Spleen (tissue), 13 donors: ENCODE measurements at places on chromosomes 6 and 20.
A peak's percentile ranks its signal among the peaks of the same experiment; 100 is the strongest.

GRCh38 chr6:141199074-141199473 lies 933.7 kb upstream of the GJE1 start:
- no peak for DNase-seq

DNA sequence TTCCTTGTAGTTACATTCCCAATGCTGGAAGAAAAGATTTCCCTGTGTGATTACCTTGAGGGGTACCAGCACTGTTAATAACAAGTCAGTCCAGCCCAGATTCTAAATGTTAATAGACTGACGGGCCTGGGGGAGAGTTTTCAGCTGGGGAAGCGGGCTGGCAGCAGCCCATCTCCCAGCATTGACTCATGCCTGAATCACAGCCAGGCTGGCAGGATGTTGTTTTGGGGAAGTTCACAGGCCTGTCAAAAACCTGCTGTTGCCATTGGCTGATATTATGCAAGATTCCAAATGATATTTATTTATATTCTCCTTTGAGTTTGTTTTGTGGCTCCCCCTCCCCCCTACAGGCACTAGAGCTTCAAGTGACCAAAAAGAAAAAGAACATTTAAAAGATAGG lies 213.9 kb upstream of the CNR1 start:
- peak; percentile 66 for DNase-seq

GRCh38 chr6:27287751-27288135 lies 24.3 kb downstream of the POM121L2 start:
- DNase-seq = no peak

DNA sequence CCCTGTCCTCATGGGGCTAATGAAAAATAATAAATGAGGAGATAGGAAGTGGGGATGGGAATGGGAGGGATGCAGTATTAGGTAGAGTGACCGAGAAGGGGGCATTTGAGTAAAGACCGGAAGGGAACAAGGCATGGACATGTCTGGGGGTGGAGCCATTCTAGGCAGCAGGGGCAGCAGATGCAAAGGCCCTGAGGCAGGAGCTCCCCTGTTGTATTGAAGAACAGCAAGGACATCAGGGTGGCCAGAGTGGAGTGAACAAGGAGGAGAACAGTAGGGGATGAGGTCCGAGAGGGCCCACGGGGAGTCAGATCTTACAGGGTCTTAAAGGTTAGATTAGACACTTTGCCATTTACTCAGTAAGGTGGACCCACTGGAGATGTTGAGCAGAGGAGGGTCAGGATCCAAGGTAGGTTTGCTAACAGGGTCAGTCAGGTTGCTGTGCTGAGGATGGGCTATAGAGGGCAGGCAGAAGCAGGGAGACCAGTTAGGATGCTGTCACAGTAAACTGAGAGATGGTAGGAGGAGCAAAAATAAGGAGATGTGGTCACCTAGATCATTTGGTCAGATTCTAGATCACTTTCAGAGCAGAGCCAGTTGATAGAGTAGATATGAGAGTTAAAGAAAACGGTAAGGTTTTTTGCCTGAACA lies 18.7 kb downstream of the TAF8 start:
- DNase-seq = peak; percentile 34
